ENCODE measurements at places on chromosomes 2 and 18.

DNA sequence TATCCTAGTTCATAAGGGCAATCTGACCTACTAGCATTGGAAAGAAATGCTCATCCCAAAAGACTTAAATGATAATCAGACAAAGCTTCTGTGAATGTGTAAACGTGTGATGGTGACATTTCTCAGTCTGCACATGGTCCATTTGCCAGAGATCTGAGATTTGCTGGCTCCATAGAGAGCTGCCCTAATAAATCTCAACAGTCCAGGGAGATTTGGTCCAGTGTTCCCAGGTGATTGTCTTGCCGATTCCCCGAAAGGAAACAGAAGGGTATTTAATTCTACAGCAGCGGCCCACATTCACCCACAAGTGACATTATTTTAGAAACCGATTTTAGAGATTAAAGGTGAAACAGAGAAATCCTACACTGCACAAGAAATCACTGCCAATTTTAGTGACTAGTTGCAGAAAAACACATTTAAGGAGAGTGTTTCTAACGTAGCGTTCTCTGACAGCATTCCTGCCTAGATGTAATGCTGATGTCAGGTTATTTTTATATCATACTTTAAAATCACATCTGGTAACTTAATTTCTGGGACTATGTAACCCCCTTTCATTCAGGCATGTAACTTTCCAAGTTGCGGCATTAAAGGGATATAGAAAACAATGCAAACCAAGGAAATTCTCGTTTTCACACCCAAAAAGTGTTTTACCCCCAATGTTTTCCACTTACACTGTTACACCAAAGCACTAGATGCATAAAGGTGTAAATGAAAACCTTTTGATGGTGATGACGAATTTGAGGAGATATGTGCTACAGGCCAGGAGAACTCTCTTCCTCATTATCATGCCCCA lies 231.9 kb upstream of the FN1 start:
- DNase-seq = no peak

- no peak for DNase-seq
Observed at GRCh38 chr2:10520154-10520553, 72.0 kb upstream of the ODC1 start.

- no peak for DNase-seq
Observed at GRCh38 chr2:56892382-56892781, 708.6 kb downstream of the CCDC85A start.

DNA sequence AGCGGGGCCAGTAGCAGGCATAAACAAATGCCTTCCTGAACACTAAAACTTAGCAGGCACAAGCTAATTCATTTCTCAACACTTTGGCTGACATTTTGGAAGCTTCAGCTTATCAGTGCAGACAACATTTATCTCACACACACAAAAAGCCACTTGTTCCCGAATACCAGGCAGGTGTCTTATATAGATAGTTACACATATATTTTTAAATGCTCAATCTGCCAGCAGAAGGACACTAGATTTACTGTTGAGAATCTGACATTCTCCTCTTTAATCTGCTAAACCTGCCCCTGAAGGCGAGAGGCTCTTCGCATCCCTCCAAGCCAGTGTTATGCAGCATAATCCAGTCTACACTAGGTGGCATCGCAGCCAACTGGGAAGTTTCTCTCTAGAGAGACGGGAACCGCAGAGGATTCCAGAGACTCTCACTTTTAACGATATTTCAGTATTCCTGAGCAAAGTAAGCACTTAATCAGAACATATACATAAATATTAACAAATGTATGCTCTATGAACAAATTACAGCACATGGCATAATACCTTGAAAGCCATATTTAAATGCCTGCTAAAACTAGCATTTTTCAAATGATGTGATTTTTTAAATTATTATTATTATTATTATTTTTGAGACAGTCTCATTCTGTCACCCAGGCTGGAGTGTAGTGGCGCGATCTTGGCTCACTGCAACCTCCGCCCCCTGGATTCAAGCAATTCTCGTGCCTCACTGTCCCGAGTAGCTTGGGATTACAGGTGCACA lies 90.2 kb upstream of the SCG2 start:
- DNase-seq = no peak

DNA sequence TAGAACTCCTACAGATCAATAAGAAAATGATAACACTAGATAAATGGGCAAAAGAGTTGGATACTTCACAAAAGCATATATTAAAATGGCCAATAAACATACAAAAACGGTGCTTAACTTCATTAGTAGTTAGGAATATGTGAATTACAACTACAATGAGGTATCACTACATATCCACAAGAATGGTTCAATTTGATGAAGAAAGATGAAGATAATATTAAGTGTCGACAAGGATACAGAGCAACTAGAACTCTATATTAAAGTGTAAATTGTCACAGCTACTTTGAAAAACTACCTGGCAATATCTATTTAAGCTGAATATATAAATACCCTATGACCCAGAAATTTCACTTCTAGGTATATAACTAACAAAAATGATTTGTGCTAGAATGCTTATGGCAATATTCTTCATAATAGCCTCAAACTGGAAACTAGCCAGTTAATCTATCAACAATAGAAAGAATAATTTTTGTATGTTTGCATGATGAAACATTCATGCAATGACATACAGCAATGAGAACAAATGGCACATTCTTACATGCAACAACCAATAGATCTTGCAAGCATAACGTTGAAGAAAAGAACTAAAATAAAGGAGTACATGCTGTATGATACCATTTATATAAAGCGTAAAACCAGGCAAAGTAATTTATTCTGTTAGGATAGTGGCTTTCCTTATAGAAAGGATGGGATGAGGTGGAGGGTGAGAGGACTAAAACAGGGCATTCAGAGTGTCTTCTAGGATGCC lies 290.2 kb upstream of the SESTD1 start:
- no peak for DNase-seq

DNA sequence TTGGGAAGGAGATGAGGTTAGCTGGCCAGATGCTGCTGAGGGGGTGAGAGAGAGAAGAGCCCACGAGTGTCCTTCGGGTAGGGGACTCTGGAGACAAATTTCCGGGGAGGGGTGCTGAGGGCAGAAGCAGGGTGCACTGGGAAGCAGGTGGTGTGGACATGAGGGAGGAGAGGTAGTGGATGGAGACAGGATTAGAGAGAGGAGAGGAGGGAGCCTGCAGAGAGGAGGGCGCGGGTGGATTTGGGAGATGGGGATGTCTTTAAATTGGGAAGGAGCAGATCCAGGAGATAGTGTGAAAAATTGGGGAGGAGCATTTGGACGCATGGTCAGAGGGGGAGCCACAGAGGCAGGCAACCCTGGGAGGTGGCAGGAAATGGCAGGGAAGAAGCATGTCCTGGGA lies 154.7 kb downstream of the DYSF start:
- DNase-seq = no peak

DNA sequence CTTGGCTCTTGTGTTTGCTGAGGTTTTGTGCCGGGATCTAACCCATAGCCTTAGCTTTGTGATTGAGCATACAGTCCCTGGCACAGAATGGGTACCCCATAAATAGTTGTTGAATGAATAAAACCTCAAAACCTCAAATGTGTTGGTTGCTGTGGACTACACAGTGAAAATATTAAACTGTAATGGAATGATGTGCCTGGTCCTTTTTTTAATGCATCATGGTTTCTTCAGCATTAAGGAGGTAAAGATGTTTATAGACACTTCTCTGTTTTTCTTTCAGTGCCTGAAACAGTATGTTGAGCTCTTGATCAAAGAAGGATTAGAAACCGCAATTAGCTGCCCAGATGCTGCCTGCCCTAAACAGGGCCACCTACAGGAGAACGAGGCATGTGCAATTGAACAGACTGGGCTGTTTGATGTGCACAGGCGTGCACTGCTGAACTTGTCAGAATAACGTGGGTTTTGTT lies 97.0 kb downstream of the RNF144A start:
- DNase-seq = no peak

- no peak for DNase-seq
Observed at GRCh38 chr2:227713291-227713690, 4.5 kb downstream of the SLC19A3 start.

DNA sequence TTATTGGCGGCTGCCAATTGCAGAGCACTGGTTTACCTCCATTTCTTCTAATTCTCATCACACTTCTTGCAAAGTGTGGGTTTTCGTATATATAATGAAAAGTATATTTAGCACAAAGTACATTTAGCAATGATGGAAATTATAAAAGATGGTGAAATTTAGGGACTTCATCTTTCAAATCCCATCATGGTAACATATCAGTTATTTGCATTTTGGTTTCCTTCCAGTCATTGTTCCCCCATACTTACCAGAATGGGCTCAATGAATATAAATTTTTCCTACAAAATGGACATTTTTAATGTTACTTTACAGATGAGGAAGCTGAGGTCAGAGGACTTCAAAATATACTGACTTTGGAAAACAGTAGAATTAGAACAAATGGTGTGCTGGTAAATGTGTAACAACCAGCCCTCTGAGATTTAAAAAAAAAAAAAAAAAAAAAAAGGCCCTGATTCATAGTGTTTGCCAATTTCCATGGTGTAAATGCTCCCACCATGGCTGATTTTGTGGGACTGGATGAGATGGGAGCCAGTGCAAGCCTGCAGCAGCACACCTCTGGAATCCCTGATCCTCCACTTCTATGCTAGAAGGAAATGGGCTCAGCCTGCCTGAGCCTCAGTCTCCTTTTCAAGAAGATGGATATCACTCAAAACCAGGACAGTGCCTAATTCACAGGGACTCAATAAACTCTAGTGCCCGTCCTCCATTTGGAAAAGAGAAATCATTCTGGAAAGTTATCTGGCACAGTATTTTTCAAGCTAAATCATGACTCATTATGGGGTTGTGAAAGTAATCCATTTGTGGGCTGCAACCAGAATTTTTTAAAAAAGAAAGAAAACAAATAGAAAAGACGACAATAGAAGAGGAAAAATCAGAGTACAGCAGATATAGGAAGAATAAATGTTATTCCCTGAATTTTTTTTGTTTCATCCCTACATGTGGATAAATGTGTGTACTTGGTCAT lies 34.0 kb downstream of the LBH start:
- DNase-seq = no peak

DNA sequence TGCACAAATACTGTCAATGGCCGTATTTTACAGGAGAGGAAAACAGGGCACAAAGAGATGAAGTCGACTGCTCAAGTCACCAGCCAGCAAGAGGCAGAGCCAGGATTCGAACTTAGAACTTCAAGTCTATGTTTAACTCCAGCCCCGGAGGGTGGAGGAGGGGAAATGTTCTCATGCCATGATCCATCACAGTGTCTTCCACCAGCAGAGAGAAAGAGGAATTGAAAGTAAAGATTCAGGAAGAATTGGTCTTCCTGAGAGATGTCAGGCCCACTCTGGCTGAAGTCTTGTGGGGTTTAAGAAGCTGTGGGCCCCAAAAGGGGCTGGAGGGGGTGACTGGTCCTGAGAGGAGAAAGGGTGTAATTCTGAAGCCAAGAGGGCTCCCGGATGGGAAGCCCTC lies 260.0 kb downstream of the TNS1 start:
- DNase-seq = no peak

DNA sequence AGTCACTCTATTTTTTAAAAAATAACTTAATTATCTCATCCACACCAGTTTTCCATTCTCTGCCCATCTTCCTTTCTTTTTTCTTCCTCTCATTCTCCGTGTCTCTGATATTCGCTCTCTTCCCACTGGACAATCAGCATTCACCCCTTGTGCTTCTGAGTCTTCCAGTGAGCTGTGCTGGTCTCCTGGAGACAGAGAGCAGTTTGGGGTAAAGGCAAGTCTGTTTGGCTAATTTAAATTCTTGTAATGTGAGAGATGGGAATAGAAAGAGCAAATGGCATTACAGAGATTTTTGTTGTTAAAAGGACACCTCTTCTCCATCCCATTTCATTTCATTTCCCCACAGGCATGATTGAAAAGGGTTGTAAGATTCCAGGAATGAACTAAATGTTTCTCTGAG lies 107.5 kb downstream of the DTNA start:
- DNase-seq = no peak

DNA sequence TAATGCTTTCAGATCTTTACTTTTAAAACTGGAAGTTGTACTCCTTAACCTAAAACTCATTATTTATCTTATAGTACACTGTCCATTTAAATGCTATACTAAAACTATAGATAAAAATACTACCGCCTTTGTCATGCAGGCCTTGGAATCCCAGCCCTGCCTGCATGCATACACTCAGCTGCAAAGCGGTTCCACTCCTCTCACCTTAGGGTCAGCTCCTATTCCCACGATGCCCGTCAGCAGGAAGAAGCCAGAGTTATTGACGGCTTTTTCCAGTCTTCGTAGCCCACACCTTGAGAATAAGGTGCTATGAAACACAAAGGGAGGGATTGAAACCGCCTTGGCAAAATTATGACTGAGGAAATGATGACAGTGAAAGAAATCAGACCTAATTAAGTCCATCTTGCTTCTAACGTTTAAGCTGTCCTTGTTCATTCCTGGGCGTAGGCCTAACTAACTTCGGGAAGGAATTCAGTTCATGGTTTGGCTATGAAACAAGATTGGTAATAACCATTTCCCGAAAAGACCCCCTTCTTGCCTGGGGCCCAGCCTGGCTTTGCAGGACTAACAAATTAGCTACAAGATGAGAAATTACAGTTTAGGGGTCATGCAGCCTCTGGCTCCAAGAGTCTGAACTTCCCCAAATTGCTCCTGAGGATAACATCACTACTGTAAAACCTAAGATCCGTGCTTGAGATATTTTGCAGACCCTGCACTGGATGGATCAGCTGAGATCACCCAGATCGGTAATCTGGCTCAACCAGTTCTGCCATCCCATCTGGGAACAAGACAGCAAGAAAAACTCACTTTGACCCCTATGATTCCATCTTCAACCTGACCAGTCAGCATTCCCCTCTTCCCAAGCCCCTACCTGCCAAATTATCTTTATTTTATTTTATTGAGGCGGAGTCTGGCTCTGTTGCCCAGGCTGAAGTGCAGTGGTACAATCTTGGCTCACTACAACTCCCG lies 17.1 kb downstream of the EPB41L5 start:
- no peak for DNase-seq

- no peak for DNase-seq
Observed at GRCh38 chr18:9803698-9804516, 81.9 kb upstream of the TXNDC2 start.

DNA sequence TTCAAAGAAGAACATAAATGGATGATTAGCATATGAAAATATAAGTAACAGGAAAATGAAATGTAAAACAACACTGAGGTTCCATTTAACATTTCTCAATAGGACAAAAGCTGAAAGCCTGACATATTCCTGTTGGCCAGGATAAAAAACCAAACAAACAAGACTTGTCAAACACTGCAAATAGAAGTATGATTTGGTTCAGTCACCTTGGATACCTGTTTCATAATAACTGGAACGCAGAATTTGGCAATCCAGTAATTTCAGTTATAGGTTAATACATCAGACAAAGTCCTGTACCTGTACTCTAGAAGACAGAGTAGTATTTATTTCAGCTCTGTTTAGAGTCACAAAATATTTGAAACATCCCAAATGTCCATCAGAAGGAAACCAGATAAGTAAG lies 16.5 kb upstream of the EVA1A start:
- no peak for DNase-seq

Data from stimulated activated CD4-positive, alpha-beta T cell treated with anti-CD3 and anti-CD28 coated beads, TNF-alpha, amount 100 ng/mL, for 24 hours (primary cell).